Stimulated activated CD8-positive, alpha-beta memory T cell treated with anti-CD3 and anti-CD28 coated beads, Interleukin-12 subunit alpha, Interleukin-12 subunit beta, amount 100 ng/mL, for 1 hour (primary cell): ENCODE measurements at places on chromosomes 11 and 22.

GRCh38 chr11:113675003-113675561 lies 31.0 kb downstream of the TMPRSS5 start:
- DNase-seq: no peak

DNA sequence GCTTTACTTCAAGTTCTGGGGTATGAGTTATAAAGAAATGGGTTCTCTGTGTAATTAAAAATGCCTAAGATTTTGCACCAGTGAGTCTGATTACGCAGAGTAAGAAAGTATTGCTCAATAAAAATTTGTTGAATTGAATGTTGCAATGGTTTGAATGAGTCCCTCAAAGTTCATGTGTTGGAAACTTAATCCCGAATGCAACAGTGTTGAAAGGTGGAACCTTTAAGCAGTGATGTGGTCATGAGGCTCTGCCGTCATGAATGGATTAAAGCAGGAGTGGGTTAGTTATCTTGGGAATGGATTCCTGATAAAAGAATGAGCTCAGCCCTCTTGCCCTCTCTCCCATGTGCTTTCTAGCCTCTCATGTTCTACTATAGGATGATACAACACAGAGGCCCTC lies 52.6 kb upstream of the SESN3 start:
- no peak for DNase-seq

GRCh38 chr11:126113515-126113957 lies 50.9 kb upstream of the CDON start:
- DNase-seq: no peak

DNA sequence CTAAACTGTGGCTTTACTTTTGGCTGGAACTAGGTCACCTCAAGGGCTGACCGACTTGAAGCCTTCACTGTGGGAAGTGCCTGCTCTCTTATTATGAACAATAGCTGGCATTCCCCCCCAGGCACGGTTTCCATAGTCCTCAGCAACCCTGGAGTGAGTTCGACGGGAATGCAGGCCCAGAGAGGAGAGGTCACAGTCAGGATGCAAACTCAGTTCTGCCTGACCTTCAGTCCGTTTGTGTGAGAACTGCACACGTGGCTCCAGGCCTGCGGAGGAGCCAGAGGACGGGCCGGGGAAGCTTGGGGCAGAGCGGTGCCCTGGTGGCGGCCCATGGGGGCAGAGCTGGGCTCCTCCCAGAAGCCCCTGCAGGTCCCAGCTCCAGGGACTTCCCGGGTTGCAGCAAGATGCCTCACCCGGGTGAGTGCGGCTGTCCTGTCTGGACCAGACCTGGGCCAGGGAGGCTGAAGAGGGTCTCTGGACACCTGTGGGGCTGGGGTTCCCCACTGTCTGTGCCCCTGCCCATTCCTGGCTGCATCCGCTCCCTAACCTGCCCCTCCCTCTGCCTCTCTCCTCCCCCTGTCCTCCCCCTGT lies 17.2 kb downstream of the SLC25A18 start:
- no peak for DNase-seq

DNA sequence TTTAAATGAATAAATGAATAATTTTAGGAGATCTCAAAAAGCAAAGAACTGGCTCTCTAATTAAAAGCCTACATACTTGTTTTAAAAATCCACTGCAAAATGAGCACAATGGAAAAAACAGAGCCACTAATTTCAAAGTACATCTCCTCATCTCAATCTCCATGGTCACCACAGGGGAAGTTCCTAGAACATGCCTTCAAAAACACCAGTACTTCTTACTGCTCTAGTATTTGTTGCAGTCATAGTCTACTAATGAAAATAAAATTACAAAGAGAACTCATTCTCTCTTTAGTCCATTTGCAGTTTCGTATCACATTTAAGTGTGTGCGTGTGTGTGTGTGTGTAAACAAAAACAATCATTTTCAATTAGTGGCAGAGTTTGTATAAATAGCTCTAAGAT lies 54.0 kb downstream of the PIK3C2A start:
- no peak for DNase-seq

DNA sequence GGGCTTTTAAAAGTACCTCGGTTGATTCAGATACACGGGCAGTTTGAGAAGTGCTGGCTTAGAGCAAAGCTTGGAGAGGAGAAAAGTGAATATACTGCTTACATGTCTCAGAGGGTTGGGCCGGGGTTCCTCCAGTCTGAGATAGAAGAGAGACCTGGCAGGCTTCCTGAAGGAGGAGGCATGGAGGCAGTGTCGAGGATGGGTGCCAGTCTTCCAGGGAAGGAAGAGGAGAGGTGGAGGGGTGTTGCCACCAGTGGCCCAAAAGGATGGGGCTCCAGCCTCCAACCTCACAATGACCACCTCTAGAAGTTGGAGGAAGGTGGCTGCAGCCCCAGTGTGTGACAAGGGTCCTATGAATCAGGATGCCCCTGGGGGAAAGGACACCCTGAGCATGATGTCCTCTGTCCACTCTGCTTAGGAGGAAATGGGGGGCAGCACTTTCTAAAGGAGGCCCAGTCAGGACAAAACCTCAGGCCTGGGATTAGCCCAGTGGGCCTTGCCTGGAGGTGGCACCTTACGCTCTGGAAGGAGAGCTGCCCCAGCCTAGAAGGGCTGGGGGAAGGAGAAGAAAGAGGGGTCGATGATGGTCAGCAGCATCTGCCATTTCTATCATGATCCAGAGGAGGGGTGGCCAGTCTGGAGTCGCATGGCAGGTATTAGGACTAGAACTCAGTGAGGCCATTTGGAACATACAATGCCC lies 65.2 kb downstream of the CD82 start:
- DNase-seq: no peak

DNA sequence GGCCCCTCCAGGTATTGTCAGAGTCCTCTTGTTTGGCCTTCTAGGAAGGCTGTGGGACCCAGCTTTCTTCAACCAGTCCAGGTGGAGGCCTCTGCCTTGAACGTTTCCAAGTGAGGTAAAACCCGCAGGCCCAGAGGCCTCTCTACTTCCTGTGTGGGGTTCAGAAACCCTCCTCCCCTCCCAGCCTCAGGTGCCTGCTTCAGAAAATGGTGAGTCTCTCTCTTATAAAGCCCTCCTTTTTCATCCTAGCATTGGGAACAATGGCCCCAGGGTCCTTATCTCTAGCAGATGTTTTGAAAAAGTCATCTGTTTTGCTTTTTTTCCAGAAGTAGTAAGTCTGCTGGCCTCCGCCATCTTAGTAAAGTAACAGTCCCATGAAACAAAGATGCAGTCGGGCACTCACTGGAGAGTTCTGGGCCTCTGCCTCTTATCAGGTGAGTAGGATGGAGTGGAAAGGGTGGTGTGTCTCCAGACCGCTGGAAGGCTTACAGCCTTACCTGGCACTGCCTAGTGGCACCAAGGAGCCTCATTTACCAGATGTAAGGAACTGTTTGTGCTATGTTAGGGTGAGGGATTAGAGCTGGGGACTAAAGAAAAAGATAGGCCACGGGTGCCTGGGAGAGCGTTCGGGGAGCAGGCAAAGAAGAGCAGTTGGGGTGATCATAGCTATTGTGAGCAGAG lies at the start of gene CD3E:
CD3E (plus strand) TSS at position 163 of the 681 bp plus-strand sequence; CDS start at position 386, 223 bp downstream.
- DNase-seq: peak; percentile 50

DNA sequence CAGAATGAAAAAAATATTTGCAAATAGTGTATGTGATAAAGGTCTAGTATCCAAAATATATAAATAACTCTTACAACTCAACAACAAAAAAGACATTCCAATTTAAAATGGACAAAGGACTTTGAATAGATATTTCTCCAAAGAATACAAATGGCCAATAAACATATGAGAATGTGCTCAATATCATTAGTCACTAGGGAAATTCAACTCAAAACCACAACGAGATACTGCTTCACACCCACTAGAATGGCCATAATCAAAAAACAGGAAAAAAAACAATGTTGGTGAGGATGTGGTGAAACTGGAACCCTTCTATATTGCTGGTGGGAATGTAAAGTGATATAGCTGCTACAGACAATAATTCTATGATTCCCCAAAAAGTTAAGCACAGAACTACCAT lies 38.6 kb upstream of the RPS13 start:
- DNase-seq: no peak

DNA sequence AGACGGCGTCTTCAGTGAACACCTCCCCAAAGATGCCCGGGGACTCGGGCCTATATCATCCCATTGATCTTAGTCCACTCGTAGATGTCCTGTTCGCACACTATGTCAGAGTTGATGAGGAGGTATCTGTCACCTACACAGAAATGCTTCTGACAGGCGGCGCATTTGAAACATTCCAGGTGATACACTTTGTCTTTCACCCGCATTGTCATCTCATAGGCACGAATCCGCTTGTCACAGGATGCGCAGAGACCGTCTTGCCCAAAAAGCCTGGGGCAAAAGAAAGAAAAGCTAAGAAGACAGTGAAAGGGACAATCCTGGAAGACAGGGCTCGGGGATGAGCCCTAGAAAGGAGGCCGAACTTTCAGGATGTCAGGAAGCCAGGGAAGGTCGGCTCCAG lies 32.6 kb downstream of the LMO2 start:
- DNase-seq: no peak

DNA sequence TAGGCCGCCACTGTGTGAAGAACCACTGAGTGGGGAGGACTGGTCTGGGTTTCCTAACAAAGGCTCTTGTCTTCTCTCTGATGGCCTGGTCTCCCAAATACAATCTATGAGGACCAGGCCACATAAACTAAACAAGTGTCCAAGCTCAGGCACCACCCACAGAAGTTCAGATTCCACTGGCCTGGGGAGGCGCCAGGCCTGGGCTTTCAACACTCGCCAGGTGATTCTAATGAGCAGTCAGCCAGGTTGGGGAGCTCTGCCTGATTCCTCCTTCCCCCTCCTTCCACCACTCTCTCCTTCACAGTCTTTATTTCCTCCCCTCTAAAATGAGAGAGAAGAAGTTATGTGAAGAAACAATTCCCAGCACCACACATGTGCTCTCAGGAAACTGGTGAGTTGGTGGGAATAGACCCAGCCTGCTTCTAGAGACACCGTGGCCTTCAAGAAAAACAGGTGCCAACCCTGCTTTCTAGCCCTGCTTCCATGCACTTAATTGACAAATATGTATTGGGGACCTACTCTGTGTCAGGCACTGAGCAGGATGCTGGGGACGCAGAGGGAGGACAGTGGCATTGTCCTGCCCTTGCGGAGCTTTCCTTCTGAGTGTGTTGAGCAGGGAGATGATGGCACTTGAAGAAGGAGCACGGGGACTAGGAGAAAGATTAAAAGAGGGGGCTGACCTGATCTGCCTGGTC lies 242.5 kb downstream of the TENM4 start:
- DNase-seq: no peak
